IMR-90 (cell line): ENCODE measurements at places on chromosomes 7 and 10.
A peak's percentile ranks its signal among the peaks of the same experiment; 100 is the strongest.

DNA sequence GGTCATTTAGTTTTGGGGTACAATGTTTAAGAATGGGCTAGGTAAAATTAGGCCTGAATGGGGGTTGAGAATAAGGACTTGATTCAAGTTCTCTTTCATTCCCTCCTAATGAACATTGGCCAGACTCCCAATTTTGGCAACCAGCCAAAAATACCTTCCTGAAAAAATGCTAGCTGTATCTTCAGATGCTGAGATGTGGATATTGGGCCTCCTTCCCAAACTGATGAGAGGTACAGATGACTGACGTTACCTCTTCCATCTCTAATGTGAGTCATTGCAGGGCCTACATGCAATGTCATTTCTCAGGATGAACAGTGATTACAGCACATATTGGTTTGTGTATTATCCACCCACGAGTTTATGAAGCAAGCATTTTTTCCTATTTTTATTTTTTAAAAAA lies 151.6 kb downstream of the SND1 start:
- peak; percentile 38 for DNase-seq

DNA sequence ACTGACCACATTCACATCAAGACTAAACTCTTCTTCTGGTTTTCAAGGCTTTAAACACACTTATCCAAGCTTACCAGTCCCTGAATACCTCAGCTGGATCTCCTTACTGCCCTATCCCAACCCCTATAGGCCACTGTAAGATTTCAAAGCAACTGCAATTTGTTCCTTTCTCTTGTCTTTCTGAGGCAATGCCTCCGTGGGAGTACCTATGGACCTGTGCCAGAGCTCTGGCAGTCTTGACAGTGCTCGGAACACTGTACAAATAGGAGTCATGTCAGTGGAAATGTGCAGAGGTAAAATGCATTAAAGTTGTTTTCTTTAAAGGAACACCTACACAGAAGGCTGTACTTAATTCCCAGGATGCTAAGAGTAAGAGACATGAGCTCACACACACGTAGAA lies 124.7 kb downstream of the CNOT4 start:
- DNase-seq, result peak; percentile 44

DNA sequence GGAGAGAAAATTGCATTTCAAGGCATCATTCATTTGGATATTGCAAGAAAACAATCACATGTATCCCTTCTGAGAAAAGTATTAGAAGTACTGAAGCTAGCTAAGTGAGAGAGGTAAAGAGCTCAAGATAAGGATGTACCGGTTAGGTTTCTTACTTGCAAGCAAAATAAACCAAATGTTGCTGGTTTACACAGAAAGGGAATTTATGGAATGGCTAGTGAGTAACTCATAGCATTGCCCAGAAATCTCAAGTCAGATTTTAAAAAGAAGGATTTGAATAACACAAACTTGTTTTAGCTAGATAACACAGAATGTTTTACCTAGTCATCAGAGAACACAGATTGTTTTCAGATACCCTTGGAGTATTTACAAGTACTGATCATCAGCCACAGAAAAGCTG lies 30.6 kb downstream of the KLHL7 start:
- peak; percentile 72 for DNase-seq

DNA sequence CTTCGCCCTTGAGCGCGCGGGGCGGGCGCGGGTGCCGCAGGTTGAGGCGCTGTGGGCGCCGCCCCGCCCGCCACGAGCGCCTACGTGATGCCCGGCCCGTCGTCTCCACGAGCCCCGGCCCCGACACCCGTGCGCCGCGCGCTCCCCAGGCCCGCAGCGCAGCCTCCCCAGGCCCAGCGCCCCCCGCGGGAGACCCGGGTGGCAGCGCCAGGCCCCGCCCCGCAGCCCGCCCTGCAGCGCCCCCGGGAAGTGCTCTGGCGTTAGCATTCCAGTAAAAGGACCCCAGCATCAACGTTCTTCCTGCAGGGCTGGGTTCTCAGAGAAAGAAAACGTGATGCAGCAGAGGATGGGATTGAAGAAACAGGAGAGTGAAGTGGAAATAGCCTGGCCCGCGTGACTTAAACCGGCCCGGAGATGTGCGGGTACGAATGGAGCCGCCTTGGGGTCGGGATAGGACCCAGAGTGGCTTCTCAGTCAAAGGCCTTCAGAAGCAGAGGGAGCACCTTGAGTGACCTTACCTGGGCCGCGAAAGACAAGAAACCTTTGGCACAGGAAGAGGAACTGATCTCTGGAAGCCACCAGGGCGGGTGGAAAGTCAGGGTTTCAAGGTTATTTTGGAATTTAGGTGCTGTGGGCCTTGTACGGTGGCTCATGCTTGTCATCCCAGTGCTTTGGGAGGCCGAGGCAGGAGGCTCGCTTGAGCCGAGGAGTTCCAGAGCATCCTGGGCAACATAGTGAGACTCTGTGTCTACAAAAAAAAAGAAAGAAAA lies 1.8 kb downstream of the PFKP start:
- peak; percentile 27 for DNase-seq

DNA sequence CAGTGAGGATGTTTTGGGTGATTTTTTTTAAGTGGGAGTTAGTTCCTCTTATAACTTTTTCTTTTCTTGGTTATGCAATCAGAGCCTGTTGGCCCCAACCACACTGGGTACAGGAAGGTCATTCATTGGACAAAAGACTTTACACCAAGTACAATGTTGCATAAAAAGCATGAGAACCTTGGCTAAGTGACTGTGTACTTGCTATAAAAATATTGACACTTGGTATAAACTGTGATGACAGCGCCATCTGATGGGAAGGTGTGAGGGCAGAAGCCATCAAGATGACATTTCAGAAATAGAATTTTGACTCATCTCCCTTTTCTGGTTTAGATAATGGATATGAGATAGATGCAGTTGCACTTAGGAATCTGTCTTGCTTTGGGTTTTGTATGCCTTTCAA lies 126.4 kb upstream of the CCDC6 start:
- peak; percentile 36 for DNase-seq

- DNase-seq, result peak; percentile 98
These were observed 52.6 kb upstream of the BET1 start for GRCh38 chr7:94056796-94057207.

- no peak for DNase-seq
These were observed 1086.9 kb downstream of the XPNPEP1 start for GRCh38 chr10:108836362-108836761.
